ENCODE measurements at places on chromosomes 6 and 20. TPM values are rescaled to one million over a fixed set of nuclear protein-coding genes. Genes with fewer than 3 reads are reported as not detected.

- no peak for DNase-seq
Observed at GRCh38 chr6:3457710-3458602, 1.1 kb upstream of the SLC22A23 start.

DNA sequence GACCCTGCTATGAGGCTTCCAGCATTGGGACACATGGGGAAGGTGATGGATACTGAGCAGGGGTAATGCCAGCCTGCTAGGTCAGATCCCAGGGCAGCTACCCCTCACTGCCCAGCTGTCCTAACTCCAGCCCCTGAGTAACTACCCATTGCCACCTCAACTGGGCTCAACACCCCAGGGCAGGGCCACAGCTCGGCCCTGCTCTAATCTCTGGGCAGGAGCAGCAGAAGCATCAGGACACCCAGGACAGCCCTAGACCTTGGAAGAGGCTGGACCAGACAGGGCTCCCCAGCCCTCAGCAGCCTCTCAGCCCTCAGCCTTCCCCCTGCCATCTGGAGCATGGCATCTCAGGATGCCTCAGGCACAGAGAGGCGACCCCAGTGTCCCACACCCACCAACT, 67.4 kb upstream of the TOP1 start:
- DNase-seq, result peak; percentile 70

GRCh38 chr20:62588458-62589149, 53.7 kb upstream of the SLCO4A1 start:
- no peak for DNase-seq

DNA sequence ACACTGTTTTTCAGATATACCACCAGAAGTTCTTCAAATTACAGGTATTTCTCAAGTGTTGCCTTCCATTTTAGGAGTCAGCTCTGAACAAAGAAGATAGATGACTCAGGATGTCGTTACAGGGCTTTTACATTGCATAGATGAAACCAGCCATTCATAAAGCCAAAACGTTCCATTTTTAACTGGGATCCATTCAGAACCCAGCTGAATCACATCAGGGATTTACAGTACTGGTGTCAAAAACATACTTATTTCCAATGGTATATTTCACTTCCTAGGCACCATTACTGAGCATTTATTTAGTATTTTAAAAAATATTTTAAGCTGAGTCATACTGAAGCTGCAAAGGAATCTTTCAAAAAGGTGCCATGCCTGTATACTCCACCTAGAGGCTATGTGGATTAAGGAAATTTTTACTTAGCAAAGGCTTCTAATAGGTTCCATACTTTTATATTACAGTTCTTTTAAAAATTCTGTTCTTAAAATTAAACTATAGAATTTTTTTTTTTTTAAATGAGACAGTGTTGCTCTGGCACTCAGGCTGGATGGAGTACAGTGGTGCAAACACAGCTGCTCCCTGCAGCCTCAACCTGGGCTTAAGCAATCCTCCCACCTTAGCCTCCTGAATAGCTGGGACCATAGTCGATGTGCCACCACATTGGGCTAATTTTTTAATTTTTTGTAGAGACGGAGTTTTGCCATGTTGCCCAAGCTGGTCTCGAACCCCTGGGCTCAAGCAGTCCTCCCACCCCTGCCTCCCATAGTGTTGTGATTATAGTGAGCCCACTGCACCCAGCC, 2.6 kb downstream of the ASF1A start:
- DNase-seq, result no peak

DNA sequence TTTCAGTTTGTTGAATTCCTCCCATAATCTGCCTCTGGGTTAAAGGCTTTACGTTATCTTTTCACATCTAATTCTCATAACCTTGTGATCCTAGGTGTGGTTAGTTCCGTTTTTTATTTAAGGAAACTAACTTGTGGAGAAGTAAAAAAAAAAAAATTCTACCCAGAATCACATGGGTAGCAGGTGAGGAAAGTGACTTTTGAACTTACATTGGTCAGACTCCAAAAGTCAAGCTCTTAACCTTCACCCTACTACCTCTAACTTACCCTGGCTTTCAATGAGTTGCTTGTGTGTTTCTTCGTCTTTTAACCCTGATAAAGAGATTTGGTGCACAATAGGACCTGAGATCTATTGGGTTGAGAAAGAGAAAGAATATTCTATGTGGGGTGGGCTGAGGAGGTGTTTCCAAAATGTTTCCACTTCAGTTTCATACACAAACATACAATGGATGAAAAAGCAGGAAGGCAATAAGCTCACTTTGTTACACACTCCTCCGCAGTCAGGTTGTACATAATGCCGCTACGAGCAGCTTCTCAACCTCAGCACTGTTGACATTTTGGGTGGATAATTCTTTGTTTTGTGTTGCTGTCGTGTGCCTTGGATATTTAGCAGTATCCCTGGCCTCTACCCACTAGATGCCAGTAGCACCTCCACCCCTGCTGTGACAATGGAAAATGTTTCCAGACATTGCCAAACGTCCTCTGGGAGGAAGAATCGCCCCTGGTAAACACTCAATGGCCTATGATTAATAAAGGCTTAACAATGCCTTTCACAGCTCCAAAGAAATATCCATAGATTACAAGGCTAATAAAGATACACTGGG, 193.0 kb upstream of the ZNF217 start:
- no peak for DNase-seq

Gene DPPA5
- total RNA-seq, result not detected

Gene MACROD2
- total RNA-seq, result 2.5 TPM

All from osteocyte (in vitro differentiated cells).